ENCODE measurements at places on chromosomes 7 and 10.
A peak's percentile ranks its signal among the peaks of the same experiment; 100 is the strongest.

- no peak for DNase-seq
- no peak overlapping the region for H3K27ac ChIP-seq
These were observed 141.9 kb upstream of the RHEB start for GRCh38 chr7:151661587-151661986.

- no peak overlapping the region for H3K4me3 ChIP-seq
- DNase-seq = no peak
- H3K27me3 ChIP-seq = no peaks in the 10 kb centered on the region
- H3K27ac ChIP-seq = no peak overlapping the region
These were observed 3.9 kb upstream of the TOMM7 start for GRCh38 chr7:22826593-22826992.

DNA sequence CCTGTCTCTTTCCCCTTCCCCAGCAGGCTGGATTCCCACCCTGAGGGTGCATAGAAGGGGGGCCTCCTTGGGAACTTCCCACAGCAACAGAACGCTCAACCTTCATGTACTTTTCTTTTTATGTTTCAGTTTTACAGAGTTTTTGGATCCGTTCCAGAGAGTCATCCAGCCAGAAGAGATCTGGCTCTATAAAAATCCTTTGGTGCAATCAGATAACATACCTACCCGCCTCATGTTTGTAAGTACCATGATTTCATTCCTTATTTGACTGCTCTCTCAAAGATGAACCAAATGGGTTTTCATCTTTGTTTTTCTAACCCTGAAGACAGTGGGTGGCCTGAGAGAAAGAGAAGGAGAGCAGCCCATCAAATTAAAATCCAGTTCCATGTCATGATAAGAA lies 46.7 kb downstream of the PLPP4 start:
- H3K4me3 ChIP-seq = no peak overlapping the region
- no peak overlapping the region for H3K27ac ChIP-seq
- no peak for DNase-seq
- H3K36me3 ChIP-seq = no peaks in the 10 kb centered on the region

- DNase-seq = no peak
- no peak overlapping the region for H3K27ac ChIP-seq
- H3K4me1 ChIP-seq = no peaks in the 10 kb centered on the region
- no peaks in the 10 kb centered on the region for H3K36me3 ChIP-seq
- H3K4me3 ChIP-seq = no peak overlapping the region
- H3K27me3 ChIP-seq = no peaks in the 10 kb centered on the region
These were observed 37.0 kb upstream of the DNAJB6 start for GRCh38 chr7:157299613-157300368.

DNA sequence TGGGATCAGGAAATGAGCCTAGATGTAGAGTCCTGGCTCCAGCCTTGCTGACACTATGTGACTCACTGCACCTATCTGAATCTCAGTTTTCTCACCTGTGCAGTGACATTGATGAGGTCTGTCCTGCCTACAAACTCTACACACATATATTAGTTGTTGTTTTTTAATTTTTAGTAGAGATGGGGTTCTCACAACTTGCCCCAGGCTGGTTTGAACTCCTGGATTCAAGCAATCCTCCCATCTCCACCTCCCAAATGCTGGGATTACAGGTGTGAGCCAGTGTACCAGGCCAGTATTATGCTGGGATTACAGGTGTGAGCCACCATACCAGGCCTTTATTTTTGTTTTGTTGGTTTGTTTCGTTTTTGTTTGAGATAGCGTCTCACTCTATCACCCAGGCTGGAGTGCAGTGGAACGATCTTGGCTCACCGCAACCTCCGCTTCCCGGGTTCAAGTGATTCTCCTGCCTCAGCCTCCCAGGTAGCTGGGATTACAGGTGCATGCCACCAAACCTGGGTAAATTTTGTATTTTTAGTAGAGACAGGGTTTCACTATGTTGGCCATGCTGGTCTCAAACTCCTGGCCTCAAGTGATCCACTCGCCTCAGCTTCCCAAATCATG lies 11.8 kb upstream of the DDIT4 start:
- no peaks in the 10 kb centered on the region for H3K27me3 ChIP-seq
- peaks cover 37% of the 10 kb centered on the region for H3K4me1 ChIP-seq
- no peak for DNase-seq

DNA sequence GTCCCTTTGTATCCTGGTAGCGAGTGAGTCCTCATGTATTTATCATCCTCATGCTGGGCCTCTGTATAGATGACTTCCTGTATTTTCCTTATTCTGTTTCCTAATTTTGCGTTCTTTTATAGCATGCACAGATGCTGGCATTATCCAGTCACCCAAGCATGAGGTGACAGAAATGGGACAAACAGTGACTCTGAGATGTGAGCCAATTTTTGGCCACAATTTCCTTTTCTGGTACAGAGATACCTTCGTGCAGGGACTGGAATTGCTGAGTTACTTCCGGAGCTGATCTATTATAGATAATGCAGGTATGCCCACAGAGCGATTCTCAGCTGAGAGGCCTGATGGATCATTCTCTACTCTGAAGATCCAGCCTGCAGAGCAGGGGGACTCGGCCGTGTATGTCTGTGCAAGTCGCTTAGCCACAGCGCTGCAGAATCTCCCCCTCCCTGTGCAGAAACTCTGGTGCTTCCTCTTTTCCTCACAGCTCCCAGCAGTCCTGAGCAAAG lies 183.1 kb upstream of the PRSS58 start:
- no peak overlapping the region for H3K27ac ChIP-seq
- H3K36me3 ChIP-seq = no peaks in the 10 kb centered on the region
- H3K4me3 ChIP-seq = no peak overlapping the region
- H3K27me3 ChIP-seq = no peaks in the 10 kb centered on the region
- no peak for DNase-seq

DNA sequence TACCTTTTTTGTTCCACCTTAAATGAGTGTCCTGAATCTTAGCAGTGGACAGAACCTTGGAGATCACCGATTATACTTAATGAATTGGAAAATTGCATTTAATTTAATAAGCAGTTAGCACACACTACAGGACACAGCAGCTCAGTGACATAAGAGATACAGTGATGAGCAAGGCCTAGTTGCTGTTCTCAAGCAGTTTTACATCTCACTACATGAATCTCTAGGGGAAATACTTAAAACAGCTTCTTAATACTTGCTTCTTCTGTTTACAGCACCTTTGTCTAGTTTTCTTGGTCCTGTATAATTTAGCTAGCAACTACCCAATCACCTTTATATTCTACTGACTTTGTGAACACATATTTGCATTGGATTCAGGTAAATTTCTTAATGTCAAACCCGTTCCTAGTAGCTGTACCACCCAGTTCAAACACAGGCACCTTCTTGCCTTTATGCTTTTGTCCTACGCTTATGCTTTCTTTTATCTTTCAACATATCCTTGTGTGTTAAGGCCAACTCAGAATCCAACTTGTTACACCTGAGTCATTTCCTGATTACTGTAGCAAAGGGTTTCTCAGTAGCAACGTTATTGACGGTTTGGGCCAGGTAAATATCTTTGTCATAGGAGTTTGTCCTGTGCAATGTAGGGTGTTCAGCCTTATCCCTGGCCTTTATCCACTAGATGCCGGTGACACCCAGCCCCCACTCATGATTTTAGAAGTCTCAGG lies 1.8 kb downstream of the STAM start:
- peak overlapping the region; percentile 9 for H3K27ac ChIP-seq
- H3K36me3 ChIP-seq = no peaks in the 10 kb centered on the region
- DNase-seq = no peak
- H3K4me3 ChIP-seq = no peak overlapping the region
- H3K4me1 ChIP-seq = peaks cover 21% of the 10 kb centered on the region
- no peaks in the 10 kb centered on the region for H3K27me3 ChIP-seq

DNA sequence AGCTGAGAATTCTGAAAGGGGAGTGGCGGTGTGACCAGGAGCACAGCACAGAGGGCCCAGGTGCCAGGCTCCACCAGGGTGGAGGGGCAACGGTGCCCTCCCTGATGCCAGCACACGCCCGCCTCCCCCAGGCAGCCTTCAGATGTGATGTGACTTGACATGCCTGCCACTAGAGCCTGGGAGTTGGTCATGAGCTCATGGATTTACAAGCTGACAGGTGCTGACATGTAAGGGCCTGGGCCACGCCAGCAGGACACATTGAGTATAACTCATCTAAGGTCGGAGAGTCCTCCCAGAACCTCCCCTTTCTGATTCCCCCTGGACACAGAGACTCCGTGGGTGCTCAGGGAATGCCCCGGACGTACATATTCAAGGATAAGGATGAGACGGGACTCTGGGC lies 74.2 kb downstream of the LSM5 start:
- no peak for DNase-seq
- no peak overlapping the region for H3K27ac ChIP-seq
- no peaks in the 10 kb centered on the region for H3K27me3 ChIP-seq

DNA sequence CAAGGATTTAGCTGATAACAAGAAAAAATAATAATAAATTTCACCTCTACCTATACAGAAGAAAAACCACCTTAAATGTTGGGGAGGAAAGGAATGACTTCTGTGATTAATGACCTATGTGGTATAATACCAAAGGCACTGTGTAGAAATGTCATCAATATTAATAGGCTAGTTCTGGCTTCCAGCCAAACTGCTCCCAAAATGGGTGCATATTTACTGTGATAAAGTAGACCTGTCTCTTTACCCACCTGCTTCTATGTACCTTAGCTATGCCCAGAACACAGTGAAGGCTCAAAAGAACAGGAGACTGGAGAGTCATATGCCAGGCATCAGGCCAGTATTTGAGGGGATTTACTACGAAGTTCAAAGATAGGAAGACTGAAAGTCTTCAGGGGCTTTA lies 76.0 kb downstream of the ATE1 start:
- DNase-seq = no peak
- no peaks in the 10 kb centered on the region for H3K36me3 ChIP-seq
- no peaks in the 10 kb centered on the region for H3K27me3 ChIP-seq
- no peaks in the 10 kb centered on the region for H3K4me1 ChIP-seq

GRCh38 chr7:14902589-14903067 lies at the start of gene DGKB:
Gene DGKB, minus strand, starts transcription at chr7:14902751.
- H3K36me3 ChIP-seq = no peaks in the 10 kb centered on the region
- no peaks in the 10 kb centered on the region for H3K27me3 ChIP-seq
- no peaks in the 10 kb centered on the region for H3K4me1 ChIP-seq

- DNase-seq = no peak
- H3K27ac ChIP-seq = no peak overlapping the region
- no peaks in the 10 kb centered on the region for H3K27me3 ChIP-seq
- no peaks in the 10 kb centered on the region for H3K36me3 ChIP-seq
- H3K4me1 ChIP-seq = peaks cover 12% of the 10 kb centered on the region
These were observed 45.6 kb downstream of the ELFN1 start for GRCh38 chr7:1715671-1716074.

DNA sequence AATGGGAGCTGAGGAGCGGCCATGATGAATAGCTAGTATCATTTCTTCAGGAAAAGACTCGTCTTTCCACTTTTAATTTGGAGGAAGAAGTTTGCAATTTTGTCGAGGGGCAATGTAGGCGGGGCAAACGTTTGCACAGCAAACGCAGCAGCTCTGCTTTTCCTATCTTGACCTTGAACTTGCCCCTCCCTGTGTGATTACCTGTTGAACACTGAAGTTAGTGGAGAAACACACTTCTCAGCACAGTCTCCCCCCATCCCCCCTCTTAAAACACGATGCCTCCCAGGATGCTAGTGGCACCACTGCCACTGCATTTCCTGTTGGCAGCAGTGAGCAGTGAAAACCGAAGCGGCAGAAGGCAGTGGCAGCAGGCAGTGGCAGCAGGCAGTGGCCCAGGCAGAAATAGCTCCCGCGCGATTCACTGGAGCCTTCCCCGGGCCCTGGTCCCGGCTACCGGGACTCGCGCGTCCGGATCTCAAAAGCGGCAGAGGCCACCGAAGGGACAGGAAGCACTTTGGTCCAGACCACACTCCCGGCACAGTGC lies at the start of gene EPDR1:
Gene EPDR1, plus strand, starts transcription at position 336 of the 544 bp plus-strand sequence. CDS start 300 bp downstream, outside the sequence.
- H3K4me1 ChIP-seq = no peaks in the 10 kb centered on the region
- peak within 1 kb of the TSS; percentile 91 for H3K27ac ChIP-seq
- H3K4me3 ChIP-seq = peak within 1 kb of the TSS; percentile 80

DNA sequence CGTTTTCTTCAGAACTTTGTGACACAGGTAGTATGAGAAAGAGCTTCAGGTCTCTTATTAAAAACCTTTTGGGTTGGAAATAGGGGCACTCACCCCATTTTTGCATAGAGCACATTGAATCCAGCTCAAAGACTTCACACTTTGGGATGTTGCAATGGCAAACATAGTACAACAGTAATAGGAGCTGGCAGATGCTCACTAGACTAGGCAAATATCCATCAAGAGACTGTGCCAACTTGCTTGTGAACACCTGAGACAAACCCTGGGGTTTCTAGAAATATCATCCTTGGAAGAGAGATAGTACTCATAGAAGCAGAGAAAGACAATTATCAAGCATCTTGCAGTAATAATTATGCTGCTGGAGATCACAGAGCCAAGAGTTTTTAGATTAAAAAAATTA lies 280.0 kb downstream of the CACNA2D1 start:
- H3K4me3 ChIP-seq = no peak overlapping the region
- no peak for DNase-seq
- no peak overlapping the region for H3K27ac ChIP-seq
- H3K4me1 ChIP-seq = no peaks in the 10 kb centered on the region
- no peaks in the 10 kb centered on the region for H3K36me3 ChIP-seq

DNA sequence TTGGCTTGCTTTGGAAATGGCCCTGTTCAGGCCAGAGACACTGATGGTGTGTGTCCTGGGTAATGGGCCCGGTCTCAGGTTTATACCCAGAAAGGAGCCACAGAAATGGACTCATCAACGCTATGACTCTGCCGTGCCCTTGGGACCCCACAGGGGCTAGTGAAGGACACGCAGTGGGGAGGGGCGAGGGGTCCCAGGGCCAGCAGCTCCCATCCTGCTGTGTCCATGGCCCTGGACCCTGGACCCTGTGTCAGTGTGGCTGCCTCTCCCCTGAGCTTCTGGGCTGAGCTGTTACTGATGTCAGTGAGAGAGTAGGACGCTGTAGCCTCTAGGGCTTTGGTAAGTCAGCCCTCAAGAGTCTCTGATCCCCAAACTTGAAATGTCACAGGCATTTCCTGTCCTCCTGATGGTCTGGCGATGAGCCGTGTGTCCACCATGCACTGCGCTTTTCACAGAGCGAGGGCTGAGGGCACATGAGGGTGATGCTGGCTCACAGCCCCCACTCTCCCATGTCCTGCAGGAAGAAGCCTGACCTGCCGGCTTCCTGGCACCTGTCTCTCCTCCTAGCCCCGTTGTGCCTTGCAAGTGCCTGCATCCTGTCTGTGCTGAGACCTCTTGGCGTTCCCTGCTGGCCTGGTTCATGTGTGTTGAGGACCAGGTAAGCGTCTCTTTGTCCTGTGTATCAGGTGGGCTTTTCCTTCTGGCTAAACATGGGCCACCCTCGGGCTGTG lies 4.4 kb downstream of the ZNF316 start:
- no peaks in the 10 kb centered on the region for H3K36me3 ChIP-seq
- no peak for DNase-seq
- H3K4me1 ChIP-seq = peaks cover 14% of the 10 kb centered on the region
- H3K4me3 ChIP-seq = no peak overlapping the region

DNA sequence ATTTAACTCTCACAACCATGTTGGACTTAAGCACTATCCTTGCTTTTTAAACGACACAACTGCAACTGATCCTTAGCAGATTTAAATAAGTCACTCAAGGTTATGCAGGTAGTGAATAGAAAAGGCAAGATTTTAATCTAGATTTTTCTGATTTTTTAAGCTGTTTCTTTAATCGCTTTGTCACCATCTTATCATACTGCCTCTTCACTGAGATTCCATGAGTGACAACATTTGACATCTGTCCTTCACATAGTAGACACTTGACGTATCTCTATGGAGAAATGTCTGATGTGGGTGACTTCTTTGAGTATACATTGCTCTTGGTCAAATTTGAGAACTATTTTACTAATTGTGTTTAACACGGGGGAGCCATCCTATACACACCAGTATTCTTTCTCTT lies 839.7 kb downstream of the GATA3 start:
- no peaks in the 10 kb centered on the region for H3K4me1 ChIP-seq
- H3K27ac ChIP-seq = no peak overlapping the region
- DNase-seq = no peak
- no peak overlapping the region for H3K4me3 ChIP-seq

All from testis (tissue), 5 donors.